Fibroblast of skin of right biceps (primary cell): ENCODE measurements at places on chromosomes 12 and 14.

DNA sequence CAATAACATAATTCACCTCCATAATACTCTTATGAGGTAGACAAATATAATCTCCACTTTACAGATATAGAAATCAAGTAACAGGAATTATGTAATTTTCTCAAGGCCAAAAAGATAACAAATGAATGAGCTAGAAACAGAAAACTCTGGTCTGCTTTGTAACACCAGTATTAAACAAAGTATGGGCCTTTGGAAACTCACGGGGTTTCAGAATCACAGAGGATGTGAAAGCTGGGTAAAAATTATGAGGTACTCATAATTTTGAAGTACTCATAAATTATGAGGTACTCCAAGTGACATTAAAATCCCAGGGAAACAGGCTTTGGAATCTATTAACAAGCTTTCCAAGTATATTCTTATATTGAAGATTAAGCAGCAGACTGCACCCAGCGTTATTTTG is 140.2 kb downstream of the MED13L start:
- DNase-seq, result no peak

DNA sequence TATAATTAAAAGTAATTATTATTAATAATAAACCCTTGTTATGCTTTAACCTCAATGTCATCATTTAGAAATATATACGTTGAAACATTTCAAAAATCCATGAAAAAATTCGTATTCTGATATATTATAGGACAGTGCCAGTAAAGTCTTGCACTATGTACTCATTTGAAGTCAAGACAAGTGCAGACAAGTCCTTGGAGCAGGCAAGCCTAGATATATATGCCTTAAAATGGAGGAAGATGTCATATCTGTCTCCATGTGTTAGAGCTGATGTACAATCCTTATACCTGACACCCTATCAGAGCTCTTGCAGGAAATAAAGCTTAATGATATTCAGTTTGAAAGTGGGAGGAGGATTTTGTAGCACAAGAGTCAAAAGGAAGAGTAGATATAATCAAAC is 310.4 kb downstream of the KCNH5 start:
- DNase-seq, result no peak

DNA sequence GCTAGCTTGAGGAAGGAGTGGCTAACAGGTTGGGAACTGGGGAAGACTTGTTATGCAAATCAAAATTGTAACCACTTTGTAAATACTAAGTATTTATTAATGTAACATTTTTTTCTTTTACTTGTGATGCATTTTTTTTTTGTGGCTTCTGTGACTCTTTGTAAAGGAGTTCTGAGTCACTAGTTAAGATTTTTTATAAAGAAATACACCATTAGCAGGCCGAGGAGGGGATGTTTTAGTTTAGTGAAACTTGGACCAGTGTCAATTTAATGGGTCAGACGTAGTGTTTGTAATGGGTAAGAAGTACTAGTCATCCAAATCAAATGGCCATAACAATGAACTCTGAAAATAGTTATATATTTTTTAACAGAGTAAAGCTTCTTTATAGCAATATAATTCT is 43.1 kb downstream of the AKAP6 start:
- peak; percentile 97 for DNase-seq

- DNase-seq, result no peak
Observed at GRCh38 chr12:104604995-104605675, 148.4 kb downstream of the CHST11 start.

DNA sequence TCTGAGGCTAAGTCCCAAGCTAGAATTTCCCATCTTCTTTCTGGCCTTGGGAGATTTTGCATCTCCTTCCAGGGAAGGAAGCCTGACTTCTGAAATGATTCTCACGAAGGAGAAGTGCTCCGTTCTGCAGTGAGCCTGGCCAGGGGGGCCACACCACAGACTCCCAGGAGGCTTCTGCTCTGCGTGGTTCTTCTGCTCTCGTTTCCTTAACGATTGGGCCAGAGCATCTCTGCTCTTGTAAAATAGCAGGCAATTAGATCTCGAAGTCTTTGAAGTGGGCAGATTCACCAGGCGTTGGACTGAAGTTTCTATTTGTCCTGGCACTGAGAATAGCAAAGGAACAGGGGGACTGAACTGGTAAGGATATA is 6.7 kb upstream of the BATF start:
- no peak for DNase-seq

DNA sequence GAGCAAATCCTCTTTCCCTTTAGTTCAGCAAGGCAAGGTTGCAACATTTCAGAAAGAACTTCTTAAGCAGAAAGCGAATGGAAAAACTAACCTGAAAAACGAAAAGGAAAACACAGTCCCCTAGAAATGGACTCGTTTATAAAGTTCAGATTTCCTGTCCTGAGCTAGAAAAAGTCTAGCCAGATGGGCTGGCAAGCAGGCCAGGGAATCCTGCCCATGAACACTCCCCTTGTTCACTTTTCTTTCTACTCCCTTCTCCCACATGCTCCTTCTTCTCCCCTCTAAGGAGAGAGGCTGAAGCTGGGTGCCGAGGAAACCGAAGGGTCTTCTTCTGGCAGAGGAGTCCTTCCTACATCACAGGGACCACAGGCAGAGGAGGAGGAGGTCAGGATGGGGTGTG is 27.1 kb downstream of the LTBP2 start:
- DNase-seq, result no peak

- DNase-seq, result peak; percentile 4
Observed at GRCh38 chr14:94805680-94806288, 35.9 kb upstream of the GSC start.

GRCh38 chr14:45261209-45261608 is 8.2 kb upstream of the MIS18BP1 start:
- DNase-seq, result no peak

DNA sequence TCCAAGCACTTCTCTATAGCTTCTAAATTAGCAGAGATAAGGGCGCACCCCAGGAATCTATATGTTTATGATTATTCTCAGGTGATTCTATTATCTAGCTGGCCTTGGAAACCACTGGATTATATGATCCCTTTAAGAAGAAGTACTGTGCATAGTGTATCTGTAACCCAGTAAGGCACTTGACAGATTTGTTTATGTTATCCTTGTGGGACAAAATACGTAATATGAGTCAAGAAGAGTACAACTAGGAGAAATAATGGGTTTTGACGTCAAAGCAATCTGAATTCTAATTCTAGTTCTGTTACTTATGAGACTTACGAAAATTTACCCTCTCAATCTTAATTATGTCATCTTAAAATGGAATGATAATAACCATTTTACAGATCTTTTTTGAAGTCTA is 259.6 kb upstream of the NAV3 start:
- DNase-seq, result no peak
